ENCODE measurements at places on chromosomes 1 and 21.

DNA sequence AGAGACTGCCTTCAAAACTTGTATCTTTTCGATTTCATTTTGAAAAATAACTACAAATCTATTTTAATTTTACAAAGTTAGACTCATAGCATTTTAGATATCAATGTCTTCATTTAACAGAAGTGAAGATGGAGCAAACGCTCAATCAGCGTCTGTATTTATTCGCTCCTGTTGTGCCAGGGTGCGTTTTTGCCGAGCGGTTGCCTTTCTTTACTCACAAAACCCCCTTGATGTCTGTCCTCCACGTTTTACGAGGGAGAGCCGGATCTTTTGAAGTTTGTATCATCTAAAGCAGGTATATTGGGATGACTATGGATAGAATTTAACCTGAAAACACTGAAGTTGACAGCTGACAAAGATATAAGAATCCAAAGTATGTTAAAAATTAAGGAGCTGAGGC lies 44.6 kb downstream of the MRPL39 start:
- DNase-seq, result no peak

DNA sequence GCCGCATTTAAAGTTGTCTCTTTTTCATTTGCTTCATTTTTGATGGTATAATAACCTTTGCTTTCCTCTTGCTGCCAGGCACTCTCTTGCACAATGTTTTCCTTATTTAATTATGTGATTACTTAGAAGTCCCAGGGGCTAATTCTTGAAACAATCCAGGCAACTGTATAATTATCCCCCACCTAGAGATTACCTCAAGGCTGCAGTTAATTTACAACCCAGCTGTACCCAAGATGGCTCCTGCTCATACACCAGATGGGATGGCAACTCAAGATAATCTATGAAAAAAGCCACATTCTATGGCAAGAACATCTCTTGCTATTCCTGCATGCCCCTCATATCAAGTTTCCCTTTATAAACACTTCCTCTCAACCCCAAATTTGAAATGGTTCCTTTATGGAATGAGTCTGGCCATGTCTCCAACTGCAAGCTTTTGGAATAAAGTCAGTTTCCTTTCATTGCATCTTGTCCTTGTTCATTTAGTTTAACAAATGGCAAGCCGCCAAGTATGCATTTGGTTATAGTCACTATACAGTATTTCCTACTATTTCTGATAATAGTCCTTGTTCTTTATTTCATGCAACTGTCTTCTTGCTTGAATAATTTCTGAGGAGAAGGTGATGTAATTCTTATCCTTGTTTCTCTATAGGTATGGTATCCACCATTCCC lies 1042.6 kb downstream of the PLA2G4A start:
- DNase-seq, result peak; percentile 89

- DNase-seq, result peak; percentile 19
Measured at GRCh38 chr1:153538315-153538821, 2.4 kb downstream of the S100A5 start.

- DNase-seq, result no peak
Measured at GRCh38 chr1:158045639-158046038, 52.2 kb downstream of the KIRREL1 start.

- DNase-seq, result no peak
Measured at GRCh38 chr1:58412071-58412580, 134.4 kb downstream of the OMA1 start.

GRCh38 chr1:119611701-119612113 lies 36.4 kb downstream of the ZNF697 start:
- peak; percentile 37 for DNase-seq
